ENCODE measurements at places on chromosomes 7 and 10.
A peak's percentile ranks its signal among the peaks of the same experiment; 100 is the strongest.

- no peak for DNase-seq
Observed at GRCh38 chr7:6476596-6477317, 29.0 kb upstream of the DAGLB start.

DNA sequence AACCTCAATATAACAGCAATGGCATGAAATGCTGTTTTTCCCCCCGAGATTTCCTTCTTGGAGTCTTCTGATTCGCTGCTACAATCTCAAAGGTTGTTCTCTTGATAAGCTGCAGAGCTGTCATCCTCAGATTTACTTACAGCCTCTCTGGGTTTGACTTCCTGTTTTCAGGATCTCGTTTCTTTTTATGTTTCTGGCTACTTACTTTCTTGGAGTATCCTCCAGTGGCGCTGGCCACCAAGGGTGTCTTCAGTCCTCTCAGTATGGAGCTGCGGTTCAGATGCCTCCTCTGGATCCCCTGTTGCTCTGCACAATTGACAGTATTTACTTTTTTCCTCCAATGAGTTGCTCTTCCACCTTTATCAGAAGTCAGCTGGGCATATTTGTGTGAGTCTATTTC lies 152.0 kb upstream of the TMEM72 start:
- DNase-seq, result no peak

DNA sequence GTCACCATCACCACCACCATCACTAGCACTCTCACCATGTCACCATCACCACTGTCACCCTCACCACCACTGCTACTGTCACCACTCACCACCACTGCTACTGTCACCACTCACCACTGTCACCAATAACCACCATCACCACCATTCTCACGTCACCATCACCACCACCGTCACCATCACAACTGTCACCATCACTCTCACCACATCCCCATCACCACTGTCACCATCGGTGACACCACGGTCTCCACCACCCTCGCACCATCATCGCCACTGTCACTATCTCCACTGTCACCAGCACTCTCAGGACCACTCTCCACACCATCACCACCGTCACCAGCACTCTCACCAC lies 130.4 kb downstream of the MAD1L1 start:
- DNase-seq, result peak; percentile 51

- no peak for DNase-seq
Observed at GRCh38 chr10:71202314-71202713, 10.1 kb upstream of the UNC5B start.

DNA sequence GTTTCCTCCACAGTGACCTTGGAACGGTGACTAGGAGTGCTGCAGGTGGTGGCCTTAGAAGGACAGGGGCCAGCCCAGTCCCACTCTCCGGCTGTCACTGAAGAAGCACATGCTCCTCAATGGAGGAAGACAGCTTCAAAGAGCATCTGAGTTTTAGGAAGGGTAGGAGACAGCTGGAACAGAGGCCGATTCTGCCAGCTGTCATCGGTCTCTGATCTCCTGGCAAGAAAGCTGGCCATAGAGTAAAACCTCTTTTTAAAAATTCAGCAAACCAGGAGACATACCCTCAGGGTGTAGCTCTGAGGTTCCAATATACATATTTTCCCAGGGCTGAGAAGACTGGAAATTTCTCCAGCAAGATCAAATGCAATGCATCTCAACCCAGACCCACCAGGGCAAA lies 55.9 kb downstream of the KCNMA1 start:
- DNase-seq, result no peak

- DNase-seq, result no peak
Observed at GRCh38 chr10:21398563-21399231, 126.8 kb downstream of the SKIDA1 start.

DNA sequence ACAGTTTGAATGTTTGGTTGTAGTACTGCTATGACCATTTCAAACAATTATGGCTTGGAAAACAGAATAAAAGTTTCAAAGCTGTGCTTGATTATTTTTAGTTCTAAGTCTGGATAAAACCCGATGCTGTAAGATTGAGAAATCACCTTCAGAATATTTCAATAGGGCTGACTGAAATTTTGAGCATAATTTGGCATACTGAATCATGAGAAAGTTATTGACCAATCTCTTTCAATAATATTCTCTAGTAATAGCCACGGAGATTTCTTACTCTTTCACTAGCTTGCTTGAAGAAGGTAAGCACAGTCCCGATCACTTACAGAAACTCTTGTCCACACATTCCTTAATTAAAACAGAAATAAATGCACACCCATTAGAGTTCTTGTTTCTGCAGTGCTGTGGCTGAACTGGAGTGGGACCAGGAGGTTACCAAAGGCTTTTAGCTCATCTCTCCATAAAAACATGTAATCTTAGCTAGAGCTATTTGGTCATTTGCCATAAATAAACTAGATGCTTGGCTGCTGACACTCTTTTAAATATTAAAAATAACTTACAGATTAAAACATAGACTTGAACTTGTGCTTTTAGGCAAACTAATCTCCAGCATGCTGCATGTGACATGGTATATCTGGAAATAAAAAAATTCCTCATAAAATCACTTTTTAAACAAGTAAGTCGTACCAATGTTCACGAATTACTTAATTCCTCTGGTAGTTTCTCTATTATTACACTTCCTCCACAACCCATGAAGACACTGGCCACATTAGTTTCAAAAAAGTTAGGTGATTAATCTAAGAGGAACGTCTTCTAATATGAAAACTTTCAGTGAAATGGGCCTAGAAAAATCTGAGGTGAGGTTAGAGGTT lies 97.8 kb downstream of the AGMO start:
- DNase-seq, result no peak

GRCh38 chr10:36840788-36841187 lies 284.6 kb upstream of the ANKRD30A start:
- no peak for DNase-seq

- DNase-seq, result no peak
Observed at GRCh38 chr7:1698951-1699350, 28.9 kb downstream of the ELFN1 start.

DNA sequence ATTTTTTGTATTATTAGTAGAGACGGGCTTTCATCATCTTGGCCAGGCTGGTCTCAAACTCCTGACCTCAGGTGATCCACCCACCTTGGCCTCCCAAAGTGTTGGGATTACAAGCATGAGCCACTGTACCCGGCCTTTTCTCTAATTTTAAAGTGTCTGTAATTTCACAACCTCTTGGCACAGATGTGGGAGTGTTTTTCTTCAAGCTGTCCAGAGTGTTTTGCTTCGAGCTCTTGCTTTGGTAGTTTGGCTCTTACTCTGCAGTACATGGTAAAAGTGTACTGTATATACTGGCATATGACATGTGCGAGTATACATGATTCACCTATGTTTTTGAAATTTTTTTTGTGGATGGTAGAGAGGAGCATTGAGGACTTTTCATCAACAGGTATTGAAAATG lies 9.8 kb downstream of the SRGN start:
- no peak for DNase-seq

GRCh38 chr7:46162609-46163008 lies 241.5 kb upstream of the IGFBP3 start:
- no peak for DNase-seq

DNA sequence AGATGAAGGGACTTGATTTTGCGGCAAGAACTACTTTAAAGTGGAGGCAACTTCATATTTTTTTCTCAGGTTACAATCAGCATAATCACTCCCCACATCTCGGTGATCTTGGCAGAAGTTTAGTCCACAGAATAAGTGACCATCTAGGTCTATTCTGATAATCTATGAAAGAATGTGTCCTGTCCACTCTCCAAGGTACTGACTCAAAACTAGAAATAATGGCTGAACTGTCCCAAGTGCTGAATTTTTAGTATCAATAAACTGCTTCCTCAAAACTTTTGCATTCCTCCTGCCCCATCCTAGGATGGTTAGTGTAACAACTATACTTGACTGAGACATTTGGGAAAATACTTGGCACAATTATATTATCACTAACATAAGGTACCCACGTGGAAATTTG lies 10.9 kb upstream of the CHRM2 start:
- no peak for DNase-seq

DNA sequence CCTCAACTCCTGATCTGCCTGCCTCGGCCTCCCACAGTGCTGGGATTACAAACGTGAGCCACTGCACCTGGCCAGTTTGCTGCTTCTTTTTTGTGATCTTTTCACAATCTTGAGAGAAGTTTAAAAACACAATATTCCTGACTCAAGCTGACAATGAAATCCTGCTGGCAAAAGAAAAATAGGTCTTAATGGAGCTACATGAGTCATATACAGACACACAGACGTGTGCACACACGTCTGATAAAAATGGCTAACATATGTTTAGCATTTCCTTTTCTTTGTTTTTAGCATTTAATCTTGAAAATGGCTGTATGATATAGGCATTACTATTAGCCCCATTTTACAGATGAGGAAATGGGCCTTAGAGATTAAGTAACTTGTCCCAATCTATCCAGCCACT lies 29.4 kb upstream of the RAB18 start:
- no peak for DNase-seq

DNA sequence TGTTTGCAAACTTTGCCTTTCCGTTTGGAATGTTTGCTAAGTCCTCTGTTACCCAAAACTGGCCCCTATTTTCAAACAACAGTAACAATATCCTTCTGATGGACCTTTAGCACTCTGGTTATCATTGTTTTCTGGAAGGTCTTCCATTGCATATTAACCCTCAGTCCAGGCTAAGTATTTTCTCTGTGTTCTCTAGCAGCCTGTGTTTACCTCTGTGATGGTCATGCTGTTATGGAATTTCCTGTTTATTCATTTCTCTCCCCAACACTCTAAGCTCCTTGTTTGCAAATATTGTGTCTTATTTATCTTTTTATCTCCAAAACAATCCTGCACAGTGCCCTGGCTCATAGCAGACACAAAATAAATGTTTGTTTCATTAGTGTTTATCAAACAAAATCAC lies 560.3 kb downstream of the ATRNL1 start:
- DNase-seq, result no peak

DNA sequence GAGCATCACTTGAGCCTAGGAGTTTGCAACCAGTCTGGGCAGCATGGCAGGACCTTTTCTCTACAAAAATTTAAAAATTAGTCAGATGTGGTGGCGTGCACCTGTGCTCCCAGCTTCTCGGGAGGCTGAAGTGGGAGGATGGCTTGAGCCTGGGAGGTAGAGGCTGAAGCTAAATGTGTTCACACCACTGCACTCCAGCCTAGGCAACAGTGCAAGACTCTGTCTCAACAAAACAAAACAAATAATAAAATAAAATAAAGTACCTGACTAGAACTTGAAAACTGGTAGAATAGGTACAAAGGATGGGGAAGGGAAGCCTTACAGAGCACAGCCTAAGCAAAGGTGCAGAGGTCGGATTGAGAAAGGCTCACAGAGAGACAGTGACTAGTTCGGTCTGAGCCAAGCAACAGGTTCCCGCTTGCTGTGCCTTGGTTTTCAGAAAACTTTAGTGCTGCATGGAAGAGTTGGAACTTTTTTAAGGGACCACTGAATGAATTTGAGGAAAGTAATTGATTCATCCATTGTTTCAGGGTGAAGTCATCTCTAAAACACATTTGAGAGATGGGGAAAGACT lies 100.1 kb upstream of the STK17A start:
- DNase-seq, result no peak

- DNase-seq, result no peak
Observed at GRCh38 chr7:93980744-93981479, 23.2 kb downstream of the BET1 start.

DNA sequence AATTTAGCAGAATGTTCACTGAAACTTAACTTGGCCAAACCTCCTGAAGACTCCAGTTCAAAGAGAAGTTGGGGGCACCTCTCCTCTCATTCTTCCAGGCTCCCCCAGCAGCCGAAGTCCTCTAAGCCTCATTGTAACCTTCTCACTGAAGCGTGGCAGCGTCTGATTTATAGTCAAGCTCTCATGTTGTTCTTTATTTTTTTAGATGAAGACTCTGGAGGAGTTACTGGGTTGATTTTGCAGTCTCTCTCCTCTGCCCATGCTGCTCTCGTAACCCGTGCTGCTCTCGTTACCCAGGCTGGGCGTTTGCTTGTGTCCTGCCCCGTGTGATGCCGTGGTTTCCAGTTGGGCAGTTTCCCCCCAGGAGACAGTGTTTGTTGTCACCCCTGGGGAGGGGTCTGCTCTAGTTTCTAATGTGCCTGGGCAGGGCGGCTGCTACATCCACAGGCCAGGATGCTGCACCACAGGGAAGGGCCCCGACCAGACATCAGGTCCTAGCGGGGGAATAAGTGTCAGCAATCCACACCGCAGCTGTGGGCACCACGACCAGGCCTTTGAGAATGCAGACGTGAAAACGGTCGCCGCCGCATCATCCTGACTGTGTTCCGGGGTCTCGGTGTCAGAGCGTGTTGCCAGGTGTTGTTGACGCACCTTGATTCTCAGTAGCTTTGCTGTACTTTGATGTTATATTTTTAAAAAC lies 65.2 kb downstream of the WDR37 start:
- DNase-seq, result no peak

DNA sequence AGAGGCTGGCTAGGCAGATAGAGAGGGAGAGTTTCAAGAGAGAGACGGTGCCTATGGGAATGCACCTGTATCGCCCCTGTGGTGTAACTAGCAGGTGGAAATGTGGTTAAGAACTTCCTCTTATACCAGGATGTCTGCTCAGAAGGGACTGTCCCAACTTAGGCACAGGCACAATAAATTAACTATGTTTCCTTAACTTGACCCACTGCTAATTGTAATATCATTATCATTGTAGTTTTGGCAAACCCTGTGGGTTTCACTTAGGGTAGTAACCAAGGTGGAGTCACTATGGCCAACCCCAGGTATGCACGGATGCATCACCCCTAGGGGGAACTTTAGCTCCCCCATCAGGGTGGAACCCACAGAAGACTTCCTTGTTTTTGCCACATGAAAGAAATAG lies 455.7 kb downstream of the DGKB start:
- peak; percentile 14 for DNase-seq

GRCh38 chr7:133563251-133563650 lies 310.4 kb downstream of the EXOC4 start:
- DNase-seq, result no peak

DNA sequence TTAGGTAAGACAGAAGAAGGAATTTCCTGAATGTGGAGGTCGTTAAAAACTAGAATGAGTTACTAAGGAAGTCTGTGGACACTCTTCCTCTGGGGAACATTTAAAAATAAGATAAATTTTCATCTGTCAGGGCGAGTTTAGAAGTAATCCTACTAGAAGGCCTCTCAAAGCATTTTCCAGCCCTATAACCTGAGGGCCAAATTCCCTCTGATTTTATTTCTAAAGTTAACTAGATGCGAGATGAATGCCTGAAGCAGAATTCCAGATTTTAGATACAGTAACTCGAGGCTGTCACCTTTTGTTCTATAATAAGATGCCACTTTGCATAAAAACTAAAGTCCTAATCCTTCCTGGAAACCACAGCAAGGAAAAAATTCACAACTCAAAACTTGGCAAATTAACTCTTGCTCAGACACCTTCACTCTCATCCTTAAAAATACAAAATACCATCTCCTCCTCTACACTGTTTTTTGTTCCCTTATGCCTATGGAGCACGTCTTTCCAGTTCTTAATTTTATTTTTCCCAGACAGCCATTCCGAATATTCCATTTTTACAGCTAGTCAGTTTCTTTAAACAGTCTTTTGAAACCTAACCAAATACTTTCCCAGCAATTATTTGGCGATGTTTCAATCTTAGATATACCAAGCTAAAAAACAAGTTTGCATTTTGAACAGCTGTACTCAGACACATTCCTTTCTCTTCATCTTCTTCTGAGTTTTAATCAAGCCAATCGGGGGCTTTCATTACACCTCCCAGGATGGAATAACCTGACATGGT lies 420.7 kb upstream of the NFE2L3 start:
- no peak for DNase-seq
